ENCODE measurements at places on chromosomes 1 and 21.
A peak's percentile ranks its signal among the peaks of the same experiment; 100 is the strongest.

GRCh38 chr1:62637392-62638105, 40.2 kb downstream of the ANGPTL3 start:
- no peak for DNase-seq

DNA sequence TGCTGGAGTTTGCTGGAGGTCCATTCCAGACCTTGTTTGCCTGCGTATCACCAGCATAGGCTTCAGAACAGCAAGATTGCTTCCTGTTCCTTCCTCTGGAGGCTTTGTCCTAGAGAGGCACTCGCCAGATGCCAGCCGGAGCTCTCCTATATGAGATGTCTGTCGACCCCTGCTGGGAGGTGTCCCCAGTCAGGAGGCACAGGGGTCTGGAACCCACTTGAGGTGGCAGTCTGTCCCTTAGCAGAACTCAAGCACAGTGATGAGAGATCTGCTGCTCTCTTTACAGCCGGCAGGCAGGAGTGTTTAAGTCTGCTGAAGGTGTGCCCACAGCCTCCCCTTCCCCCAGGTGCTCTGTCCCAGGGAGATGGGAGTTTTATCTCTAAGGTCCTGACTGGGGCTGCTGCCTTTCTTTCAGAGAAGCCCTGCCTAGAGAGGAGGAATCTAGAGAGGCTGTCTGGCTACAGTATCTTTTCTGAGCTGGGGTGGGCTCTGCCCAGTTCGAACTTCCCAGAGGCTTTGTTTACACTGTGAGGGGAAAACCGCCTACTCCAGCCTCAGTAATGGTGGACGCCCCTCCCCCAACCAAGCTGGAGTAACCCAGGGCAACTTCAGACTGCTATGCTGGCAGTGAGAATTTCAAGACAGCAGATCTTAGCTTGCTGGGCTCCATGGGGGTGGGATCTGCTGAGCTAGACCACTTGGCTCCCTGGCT, 205.0 kb downstream of the GPR52 start:
- no peak for DNase-seq

GRCh38 chr1:16938351-16939321, 16.9 kb downstream of the CROCC start:
- no peak for DNase-seq

- no peak for DNase-seq
Measured at GRCh38 chr1:37515185-37516034, 844 bp upstream of the MEAF6 start.

DNA sequence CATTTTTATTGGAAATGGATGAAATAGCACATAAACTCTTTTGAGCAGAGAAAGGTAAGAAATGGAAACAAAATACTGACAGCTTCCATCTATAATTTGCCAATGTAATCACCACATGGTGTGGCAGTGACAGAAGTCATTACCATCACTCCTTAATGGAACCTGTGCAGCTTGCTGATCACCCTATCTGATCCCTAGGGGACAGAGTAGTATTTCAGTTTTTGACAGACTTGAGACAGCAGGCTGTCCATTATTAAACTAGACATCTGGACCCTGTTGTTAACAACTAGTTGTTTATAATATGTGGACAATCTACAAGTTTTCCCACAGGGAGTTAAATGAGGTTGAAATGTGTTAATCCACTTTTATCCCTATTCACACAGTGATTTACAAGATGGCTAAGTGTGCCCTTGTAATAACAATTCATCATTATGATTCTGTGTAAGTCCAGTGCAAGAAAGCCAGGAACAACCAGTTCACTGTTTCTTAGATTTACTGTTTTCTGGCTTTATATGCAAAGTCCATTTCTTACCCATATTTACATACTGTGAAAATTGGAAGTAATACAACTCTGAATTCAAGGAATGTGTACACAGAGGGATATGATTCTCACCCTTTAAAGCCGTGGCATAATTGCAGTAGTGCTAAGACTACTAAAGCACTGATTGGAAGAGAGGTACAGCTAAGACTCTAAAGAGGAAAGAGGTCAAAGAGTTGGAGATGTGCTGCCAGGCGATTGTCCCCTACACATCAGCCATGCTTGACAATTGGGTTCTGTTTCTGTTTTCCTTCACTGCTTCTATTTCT, 9.1 kb downstream of the KCNT2 start:
- no peak for DNase-seq

DNA sequence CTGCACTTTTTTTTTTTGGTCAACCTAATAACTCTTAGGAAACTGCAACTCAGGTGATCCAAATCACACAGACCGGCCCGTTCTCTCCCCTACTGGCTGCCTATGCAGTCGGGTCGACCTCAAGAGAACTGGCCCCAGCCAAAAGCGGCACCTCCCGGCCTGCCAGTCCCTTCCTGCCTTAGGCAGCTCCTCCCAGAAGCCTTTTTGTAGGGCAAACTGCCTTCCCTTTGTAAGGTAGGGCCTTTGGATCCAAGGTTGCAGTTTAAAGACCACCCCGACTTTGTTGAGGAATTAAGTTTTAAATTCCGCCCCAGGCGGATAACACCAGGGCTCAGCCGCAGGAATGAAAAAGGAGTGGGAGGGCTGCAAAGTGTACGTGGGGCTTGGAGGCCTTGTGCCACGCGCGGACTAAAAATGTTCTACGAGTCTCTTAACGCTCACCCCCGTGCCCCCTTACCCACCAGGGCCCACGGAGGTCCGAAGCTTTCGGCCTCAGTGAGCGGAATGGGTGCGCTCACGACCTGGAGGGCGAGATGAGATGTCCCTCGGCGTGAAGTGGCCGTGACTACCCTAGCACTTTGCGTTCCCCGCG, 642 bp upstream of the ST3GAL3 start:
- DNase-seq: no peak

DNA sequence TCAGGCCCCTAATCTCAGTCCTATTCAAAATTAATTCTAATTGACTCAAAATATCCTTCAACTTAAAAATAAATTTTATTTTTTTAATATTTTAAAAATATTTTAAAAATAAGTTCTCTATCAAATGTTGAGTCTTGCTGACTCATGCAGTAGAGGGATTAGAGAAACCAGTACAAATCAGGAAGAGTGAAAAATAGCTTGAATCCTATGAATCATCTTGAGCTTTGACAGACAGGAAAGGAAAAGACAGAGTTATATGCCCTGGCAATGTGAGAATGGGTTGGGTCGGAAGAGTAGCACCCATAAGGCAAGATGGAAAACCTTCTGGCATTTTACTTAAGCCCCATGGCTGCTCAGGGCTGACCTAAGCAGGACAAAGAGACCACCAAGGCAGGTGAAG, 346.6 kb upstream of the RUNX1 start:
- no peak for DNase-seq

GRCh38 chr1:25563330-25564215, 20.2 kb downstream of the LDLRAP1 start:
- no peak for DNase-seq

DNA sequence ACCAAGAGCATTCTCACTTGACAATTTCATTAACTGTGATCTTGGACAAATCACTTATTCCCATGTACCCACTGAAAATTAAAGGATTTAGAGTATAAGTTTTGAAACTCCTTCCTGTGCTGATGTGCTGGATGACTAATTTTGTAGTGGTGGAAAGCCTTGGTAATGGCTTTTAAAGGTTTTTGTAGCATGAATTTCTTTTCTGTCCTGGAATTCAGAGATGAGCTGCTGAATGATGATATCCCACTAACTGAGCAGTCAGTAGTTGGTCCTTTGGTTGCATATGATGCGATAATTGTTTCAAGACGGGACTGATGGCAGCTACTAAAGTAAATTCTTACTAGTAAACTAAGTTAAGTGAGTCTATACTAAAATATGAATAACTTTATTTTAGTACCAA, 5.2 kb downstream of the RPL5 start:
- DNase-seq: no peak

DNA sequence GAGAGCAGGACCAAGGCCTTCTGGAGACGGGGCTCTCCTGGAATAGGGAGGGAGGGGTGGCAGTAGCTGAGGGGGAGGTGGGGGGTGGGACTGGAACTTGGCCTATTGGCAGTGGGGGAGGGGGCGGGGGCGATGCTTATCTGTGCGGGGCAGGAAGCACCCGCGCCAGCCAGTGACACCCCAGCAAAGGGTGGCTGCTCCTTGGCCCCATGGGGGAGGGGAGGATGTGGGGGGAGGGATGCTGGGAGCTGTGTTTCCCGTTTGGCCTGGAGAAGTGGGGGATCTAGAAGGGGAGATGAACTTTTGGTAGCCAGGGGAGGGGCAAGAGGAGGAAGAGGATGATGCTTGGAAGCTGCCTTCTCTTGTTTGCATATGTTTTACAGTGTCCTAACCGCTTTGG, 11.0 kb downstream of the ZBTB7B start:
- DNase-seq: peak; percentile 30

- no peak for DNase-seq
Measured at GRCh38 chr1:229006121-229006870, 264.6 kb upstream of the RAB4A start.

DNA sequence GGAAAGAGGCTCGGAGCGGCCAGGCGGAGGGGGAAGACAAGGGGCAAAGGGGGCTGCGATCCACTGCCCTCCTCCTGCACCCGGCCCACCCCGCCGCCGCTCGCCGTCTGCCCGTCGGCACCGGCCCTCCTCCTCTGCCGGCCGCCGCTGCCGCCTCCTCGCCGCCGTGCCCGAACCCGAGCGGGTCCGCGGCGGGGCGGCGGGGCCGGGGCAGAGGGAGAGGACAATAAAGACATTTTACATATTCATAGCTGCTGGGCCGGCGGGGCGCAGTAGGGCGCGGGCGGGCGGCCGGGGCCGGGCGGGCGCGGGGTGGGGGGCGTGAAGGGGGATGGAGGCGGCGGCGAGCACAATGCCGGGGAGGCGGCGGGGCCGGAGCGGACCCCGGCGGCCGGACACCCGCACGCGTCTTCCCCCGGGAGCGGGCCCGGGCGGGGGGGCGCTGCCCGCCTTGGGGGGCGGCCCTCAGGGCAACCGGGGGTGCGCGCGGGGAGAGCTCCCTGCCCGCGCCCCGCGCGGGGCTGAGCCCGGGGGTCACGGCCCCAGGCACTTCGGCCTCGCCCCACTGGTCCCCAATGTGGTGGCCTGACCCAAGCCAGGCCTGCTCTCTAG, 546 bp downstream of the POU2F1 start:
- DNase-seq: no peak

- no peak for DNase-seq
Measured at GRCh38 chr1:58732087-58732775, 32.4 kb upstream of the MYSM1 start.

DNA sequence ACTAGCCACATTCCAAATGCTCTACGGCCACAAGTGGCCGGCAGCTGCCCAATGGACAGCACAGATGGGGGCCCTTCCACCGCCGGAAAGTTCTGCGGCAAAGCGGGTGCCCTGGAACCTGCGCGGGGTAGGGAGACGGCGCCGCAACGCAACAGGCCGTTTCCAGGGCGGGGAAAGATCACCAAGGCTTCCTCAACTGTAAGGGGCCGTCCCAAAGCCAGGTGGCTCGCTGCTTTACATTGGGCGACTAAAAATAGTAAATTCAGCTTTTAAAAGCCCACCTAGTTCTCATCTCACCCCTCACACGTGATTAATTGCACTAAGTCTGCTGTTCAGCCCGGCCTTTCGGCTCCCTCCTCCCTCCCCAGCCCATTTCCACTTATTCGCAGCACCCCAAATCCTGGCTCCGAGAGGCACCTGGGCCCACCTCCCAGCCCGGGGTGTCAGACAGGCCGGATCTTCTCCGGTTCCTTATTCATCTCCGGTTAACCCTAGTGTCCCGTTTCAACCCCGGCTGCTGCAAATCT, 643 bp downstream of the CFAP298 start:
- DNase-seq: peak; percentile 13

- DNase-seq: no peak
Measured at GRCh38 chr1:48923116-48923515, 146.4 kb upstream of the BEND5 start.

- DNase-seq: peak; percentile 67
Measured at GRCh38 chr1:236156512-236157208, 14.3 kb downstream of the GPR137B start.

DNA sequence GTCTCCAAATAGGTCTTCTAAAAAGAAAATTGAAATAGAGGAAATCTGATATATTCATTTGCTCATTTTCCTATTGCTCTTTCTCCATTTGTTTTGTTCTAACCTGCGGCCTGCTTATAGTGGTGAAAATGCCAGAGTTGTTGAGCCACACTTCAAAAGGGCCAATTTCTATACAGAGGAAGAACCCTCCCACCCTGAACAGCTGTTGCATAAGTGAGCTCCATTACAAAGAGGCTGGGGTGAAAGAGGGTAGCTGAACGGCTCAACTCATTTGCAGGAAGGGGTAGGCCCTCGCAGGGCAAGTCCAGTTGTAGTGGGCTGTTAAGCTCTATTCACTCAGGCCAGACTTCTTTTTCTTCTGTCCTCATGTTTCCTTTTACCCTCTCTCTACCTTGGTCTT, 8.8 kb downstream of the ADCY10 start:
- no peak for DNase-seq

- no peak for DNase-seq
Measured at GRCh38 chr1:226644541-226645176, 94.4 kb downstream of the ITPKB start.

DNA sequence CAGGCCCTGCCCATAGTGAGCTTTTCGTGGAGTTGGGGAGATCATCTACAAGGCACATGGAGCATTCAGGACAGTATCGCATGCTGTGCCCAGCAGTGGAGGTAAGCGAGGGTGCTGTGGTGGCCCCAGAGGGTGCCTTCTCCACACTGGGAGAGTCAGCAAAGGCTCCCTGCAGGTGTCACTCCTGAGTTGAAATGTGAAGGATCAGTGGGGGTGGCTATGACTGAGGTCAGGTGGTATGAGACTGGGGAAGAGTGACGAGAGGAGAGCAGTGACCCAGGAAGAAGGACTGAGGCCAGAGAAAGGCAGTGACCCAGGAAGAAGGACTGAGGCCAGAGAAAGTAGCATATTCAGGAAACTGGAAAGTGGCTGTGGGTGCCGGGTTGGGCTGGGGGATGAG, 53.0 kb downstream of the SPAG17 start:
- no peak for DNase-seq

DNA sequence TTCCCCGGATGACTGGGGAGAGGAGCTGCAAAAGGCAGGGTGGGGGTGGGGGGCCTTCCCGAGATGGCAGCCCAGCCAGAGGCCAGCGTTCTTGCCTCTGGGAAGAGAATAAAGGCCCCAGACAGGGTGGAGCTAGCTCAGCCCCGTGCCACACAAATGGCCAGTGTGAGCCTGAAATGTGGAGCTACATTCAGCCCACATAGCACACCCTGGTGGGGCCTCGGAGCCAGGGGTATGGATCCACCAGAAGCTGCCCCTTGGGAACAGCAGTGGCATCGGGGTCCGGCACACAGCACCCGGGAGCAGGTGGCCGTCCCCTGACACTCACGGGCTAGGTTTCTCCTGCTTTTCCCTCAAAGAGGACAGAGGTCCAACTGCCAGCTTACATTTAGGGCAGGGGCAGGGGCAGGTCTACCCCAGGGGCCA, 93.9 kb downstream of the PDE9A start:
- no peak for DNase-seq

GRCh38 chr21:21401444-21401843, 403.2 kb downstream of the NCAM2 start:
- no peak for DNase-seq

DNA sequence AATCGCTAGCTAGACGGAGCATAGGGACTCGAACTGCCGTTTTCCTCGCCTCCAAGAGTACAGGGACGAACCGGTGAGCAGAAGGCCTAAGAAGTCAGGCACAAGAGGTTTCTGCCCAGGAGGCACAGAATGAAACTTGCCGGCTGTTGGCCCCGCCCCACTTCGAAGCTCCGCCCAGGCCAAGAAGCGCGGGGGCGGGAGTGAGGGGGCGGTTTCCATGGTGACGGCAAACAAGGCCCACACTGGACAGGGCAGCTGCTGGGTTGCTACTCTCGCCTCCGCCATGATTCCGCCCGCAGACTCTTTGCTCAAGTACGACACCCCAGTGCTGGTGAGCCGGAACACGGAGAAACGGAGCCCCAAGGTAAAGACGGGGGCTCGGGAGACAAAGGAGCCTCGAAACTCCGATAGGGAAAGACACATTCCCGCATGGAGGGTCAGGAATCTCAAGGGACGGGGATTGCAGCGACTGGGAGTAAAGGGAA, at the start of gene DNALI1:
Gene DNALI1, plus strand, starts transcription at position 229 of the 485 bp plus-strand sequence. Its CDS starts 55 bp downstream, at position 284.
- no peak for DNase-seq

Data from CD4-positive, alpha-beta T cell treated with Interleukin-2 at 100 ng/mL for 4 hours (primary cell).